ENCODE measurements at places on chromosomes 7 and 10. TPM values are rescaled to one million over a fixed set of nuclear protein-coding genes. Genes with fewer than 3 reads are reported as not detected.

Gene ACTL6B
- not detected for polyA plus RNA-seq

Gene MEST
- 776 TPM for polyA plus RNA-seq

Gene CYP2C8
- 12.4 TPM for polyA plus RNA-seq

Gene GSTO2
- polyA plus RNA-seq: 52.8 TPM

Gene EIF4H
- polyA plus RNA-seq: 294 TPM

Gene BRAT1
- polyA plus RNA-seq: 23.2 TPM

Gene AKR1D1
- 0.08 TPM for polyA plus RNA-seq

Gene LLCFC1
- polyA plus RNA-seq: 1.5 TPM

Gene HOXA3
- polyA plus RNA-seq: 47.9 TPM

Gene EN2
- polyA plus RNA-seq: 0.03 TPM

GRCh38 chr10:73517166-73517888 lies 21.5 kb upstream of the PPP3CB start:
- DNase-seq: no peak

- peak; percentile 27 for DNase-seq
Observed at GRCh38 chr10:17562614-17563013, 54.6 kb downstream of the HACD1 start.

DNA sequence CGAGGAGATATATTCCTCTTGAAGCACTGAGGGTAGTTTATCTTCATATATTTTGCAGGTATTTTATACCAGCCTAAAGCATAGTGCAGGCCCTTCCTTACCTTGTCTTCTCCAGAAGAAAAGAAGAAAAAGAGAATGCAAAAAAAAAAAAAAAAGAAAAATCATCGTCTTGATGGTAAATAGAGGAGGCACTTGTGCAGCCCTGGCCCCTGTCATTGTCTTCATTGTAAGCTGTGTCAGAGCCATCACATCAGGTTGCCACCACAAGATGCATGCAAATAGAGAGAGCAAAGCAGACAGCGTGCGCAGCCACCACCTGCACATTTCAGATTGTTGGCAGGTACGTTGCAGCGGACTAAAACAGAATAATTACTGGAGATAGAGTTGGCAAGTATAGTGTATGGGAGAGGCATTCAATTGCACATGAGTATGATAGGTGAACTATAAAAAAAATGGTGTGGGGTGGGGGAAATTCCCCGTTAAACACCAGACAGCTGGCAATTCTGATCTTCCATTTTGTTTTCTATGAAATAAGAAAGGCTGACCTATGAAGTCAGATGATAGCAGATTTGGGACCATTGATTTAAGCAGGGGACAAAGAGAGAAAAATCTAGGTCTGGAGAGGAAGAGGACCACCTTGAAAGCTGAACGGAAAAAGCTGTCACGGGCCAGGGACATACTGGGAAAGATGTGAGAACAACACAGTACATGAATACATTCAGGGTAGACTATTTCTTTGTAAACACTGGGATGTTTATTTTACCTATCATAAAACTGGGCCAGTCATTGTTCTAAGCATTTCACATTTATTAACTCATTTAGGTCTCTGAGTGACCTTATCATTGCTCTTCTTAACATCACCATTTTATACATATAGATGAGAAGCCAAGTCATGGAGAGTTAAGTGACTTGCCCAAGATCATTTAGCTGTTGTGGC lies 306.3 kb upstream of the SP8 start:
- no peak for DNase-seq

GRCh38 chr7:116194115-116194514 lies 16.2 kb upstream of the TES start:
- DNase-seq: no peak

DNA sequence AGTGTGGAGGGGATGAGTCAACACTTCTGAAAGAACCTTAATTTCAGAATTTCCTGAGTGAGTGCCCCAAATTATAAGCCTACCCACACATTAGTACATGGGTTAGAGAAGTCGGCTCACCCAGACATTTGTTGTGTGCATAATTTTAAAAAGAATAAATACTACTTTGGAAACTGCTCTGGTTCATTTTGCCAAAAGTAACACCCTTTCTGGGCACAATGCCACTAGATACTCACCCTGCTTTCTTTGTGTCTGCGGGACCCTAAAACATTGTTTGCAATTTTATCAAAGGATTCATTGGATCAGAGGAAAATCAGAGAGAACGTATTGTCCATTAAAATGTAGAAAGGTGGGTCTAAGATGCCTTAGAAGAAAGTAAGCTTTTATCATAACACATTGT lies 245.5 kb upstream of the NRP1 start:
- no peak for DNase-seq

DNA sequence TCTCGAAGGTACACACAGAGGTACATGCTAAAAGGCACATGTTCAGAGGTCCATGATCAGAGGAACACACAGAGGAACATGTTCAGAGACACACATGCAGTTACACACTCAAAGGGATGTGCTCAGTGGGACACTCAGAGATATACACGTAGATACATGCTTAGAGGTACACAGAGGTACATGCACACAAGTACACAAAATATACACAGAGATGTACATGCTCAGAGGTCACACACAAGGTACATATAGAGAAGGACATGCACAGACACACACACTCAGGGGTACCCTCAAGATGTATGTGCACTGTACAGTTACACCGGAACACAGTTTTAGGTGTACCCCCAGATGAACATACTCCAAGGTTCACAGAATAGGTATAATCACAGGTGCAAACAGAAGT lies 18.8 kb downstream of the NPC1L1 start:
- no peak for DNase-seq

DNA sequence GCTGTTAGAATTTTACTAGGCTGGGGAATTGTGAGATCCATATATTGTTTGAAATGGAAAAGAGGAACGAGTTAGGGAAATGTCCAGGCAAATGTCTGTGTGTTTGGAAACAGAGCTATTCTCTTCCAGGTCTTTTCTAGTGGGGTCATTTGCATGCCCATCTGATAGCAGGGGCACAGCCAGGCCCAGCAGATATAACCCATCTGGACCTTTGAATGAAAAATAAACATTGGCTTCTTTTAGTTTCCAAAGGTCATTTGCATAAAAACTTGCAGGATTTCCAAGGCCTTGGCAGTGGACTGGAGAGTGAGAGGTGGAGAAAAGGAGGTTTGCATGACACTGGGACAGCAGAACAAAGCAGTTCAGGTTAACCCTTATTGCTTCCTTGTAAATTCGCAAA lies 188.0 kb upstream of the GPR26 start:
- DNase-seq: no peak

DNA sequence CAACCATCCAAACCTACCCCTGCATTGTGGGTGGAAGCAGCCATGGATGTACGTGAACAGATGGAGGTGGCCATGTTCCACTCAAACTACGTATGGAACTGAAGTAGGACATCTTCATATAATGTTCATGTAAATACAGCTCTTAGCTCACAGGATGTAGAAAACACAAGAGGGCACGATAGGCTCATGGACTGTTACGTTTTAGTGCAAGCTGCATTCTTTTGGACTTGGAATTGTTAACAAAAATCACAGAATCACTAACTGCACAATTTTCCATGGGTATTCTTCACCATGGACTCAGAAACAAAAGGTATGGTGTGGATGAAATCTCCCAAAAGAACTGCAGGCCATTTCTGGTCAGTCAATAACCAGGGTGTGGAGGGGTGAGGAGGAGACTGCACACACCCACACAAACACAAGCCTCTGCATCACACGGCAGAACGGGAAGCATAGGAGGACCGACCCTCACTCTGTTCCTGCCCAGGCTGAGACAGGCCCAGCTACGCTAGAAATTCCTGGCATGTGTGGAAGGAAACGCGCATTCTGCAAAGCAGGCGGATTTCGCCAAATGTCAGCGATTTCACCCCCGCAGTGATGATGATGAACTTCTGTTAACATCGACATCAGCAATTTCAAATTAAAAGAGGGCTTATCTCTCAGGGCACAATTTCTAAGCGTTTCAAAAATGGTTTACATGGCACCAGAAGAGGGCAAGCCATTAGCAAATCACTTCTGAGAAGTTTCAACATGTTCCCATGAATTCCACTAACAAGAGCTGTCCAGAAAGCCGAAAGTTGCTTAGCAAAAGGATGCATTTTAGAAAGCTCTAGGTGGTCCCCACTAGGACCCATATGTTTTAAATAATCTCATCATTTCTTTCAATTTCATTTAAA lies 149.0 kb downstream of the TNS3 start:
- DNase-seq: no peak

DNA sequence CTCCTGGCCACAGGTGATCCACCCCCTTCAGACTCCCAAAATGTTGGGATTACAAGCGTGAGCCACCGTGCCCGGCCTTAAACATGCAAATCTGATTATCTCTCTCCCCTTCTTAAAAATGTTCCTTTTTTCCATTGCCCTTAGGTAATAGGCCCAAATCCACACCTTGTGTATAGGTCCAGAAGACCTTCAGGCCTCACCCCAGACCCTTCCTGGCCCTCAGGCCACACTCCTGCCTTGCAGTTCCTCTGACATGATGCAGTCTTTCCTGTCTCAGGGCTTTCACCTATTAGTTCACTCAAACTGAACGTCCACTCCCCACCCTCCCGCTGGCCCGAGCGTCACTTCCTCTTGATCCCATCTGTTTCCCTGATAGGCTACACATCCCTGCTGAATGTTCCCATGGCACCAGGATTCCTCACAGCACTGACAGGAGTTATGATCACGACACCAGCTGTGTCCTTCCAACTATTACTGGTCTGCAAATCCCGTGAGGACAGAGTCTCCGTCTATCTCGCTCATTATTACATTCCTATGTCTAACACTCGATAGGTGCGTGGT lies 46.4 kb downstream of the DENND2A start:
- DNase-seq: no peak

DNA sequence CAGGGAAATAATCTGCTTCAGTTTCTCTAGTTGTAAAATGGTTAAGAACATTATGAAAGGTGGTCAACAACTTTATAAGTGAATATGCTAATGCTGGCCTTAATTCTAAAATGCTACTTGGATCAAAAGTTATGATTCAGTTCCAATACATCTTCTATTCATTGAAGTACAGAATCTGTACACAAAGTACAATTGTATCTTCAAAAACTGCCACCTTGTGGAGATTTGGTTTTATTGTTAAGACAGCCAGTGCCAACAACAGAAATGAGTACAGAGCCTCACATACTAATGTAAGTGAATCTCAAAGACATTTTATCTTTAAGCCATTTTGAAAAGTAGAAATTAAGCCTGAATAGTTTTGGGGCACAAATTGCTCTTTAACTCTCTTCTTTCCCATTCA lies 194.0 kb downstream of the CFTR start:
- peak; percentile 13 for DNase-seq

GRCh38 chr7:99021941-99022560 lies 121.9 kb downstream of the SMURF1 start:
- no peak for DNase-seq

DNA sequence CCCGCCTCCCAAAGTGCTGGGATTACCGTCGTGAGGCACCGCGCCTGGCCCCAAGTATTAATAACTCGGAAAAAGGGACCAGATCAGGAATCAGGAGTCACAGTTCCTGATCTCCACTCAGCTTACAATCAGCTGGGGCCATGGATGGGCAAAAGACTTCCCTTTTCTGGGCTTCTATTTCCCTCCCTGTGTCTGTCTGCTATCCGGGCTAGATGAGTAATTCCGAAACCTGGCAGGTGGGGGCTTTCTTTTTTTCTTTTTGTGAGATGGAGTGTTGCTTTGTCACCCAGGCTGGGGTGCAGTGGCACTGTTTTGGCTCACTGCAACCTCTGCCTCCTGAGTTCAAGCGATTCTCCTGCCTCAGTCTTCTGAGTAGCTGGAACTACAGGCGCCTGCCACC lies 11.6 kb downstream of the RPS24 start:
- DNase-seq: no peak

DNA sequence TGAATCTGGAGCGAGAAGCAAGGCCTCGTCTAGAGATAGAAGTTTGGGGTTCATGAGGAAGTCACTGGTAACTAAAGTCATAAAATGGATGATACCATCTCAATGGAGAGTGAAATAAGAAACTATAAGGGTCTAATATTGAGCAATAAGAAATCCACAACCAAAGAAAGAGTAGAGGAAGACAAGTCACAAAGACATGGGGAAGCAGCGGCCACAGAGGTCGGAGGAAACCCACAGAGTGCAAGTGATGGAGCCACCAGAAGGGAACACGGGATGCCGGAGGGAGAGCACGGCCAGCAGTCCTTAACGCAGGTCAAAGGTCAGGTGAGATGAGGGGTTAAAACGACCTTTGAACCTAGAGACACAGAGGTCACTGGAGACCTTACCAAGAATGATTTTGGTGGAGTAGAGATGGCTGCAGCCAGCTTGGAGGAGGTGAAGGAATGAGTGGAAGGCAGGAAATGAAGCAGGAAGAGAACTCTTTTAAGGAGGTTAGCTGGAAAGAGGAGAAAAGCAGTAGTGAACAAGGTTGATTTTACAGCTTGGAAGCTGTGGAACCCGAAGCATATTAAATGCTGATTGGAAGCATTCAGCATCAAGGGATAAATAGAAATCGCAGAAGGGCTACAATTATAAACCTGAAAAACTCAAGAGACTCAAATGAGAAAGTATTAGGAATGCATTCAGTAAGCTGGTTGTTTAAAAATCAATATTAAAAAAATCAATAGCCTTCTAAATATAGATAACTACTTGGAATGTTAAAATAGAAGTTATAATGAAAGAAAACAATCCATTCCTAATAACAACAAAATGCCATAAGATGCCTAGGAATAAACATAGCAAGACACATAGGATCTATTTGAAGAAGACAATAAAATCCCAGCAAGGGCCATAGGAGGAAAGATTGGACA lies 93.7 kb downstream of the SVOPL start:
- DNase-seq: no peak

DNA sequence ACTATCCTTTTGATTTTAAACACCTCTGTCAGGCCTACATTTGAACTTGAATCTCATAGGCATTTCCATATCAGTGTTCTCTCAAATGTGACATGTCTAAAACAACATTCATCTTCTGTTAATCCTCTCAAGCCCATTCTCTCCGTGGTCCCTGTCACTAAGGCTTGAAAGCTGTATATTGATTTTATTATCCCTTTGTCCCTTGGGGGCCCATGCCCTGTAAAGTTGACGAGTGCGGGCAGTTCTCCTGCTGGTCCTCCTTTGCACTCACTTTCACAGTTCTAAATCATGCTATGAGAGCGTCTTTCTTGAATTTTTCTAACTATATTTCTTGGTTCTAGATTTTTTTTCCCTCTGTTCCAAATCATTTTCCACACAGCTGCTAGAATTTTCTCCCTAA lies 27.3 kb downstream of the GALNT11 start:
- no peak for DNase-seq

GRCh38 chr10:32795598-32796183 lies 162.3 kb downstream of the ITGB1 start:
- peak; percentile 18 for DNase-seq

GRCh38 chr10:116457488-116457887 lies 29.8 kb downstream of the PNLIPRP3 start:
- DNase-seq: no peak

DNA sequence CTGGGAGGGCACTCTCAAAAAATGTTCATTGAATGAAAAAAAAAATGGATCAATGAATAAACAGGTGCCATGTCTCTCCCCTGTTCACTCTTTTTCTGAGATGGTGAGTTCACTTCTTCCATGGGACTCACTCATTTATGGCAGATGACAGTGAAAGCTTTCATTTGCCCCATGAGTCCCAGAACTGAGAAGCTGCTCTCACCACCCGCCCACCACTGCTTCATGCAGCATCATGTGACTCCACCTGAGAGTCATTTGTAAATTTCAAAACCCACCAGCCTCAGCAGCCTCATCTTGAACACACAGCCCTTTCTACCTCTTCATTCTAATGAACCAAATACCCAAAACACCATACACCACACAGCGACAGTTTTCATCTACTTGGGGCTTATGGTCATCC lies 64.9 kb downstream of the SCRN1 start:
- DNase-seq: no peak
